ENCODE measurements at places on chromosomes 11 and 22.

GRCh38 chr11:117876059-117876340, 458 bp downstream of the FXYD6 start:
- no peak for DNase-seq

DNA sequence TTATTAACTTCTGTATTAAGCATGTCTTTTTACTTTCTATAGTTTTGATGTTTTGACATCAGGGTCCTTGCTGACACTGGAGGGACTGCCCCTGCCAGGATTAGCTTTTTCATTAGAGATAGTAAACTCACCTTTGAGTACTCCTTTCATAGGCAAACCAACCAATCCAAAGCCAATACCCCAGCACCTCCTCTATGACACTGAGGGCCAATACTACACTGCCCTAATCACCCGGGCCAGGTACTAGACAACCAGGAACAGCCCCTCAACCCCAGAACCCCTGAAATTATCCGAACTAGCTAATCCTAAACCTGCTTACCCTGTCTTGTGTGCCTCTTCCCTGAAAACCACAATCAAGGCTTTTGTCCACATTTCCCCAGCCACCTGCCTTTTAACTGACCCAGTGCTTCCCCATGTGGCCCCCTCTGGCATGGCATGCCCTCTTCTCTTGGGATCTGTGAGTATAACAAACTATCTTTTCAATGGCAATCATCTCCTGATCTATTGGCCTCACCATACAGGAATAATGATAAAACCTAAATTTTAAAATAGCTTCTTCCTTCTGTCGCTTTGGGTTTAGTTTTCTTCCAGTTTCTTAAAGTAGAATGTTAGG, 31.2 kb downstream of the RAB6A start:
- no peak for DNase-seq

DNA sequence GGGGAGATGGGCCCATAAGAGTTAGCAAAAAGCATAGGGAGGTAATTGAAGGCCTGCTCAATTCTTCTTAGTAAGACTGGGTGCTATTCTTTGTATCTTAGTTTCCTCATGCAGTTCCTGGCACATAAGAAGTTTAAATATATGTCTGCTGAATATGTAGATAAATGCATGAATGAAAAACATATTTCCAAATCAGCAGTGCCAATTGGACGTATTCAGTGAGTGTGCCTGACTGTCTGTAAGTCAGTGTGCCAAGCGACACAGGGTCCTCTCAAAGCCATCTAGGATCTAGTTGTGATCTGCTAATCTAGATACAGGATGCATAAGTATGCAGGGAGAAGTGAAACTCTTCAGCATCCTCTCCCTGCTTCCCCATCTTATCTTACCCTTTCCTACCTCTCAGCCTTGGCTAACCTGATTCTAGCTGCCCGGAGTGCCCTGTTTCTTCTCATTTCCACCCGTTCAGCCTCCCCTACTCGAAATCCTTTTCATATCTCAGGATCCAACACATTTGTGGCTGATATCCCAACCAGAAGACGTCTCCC, 91.1 kb upstream of the SORL1-AS1 start:
- DNase-seq: no peak

GRCh38 chr11:69361466-69361865, 67.5 kb downstream of the MYEOV start:
- DNase-seq: no peak

- no peak for DNase-seq
Measured at GRCh38 chr22:35616043-35616442, 1.1 kb downstream of the MB start.

GRCh38 chr11:117182551-117182935, 4.0 kb downstream of the SIDT2 start:
- no peak for DNase-seq

DNA sequence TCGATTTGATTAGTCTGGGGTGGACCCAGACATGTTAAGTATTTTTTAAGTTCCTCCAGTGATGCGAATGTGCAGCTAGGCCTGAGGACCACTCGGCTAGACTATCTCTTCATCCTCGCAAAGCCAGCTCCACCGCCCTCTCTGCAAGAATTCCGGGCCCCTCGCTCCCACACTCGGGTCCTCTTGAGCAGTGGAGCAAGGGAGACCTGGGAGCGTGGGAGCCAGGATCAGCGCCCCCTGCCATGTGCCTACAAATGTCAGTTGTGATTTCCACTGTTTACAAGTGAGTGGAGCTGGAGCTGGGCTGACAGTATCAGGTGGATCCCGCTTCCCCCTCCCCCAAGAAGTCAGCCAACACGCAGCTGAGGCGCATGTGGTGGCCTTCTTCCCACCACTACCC, 6.7 kb downstream of the B3GNT6 start:
- DNase-seq: no peak

GRCh38 chr11:134120921-134121526, 52.2 kb downstream of the JAM3 start:
- DNase-seq: no peak

- DNase-seq: no peak
Measured at GRCh38 chr22:37126882-37127281, 17.4 kb upstream of the TMPRSS6 start.

GRCh38 chr22:48534395-48534958, 1293.2 kb downstream of the BRD1 start:
- DNase-seq: no peak

GRCh38 chr22:36510966-36511881, 4.4 kb upstream of the FOXRED2 start:
- DNase-seq: no peak

GRCh38 chr11:132605825-132606570, 926.3 kb downstream of the OPCML start:
- no peak for DNase-seq

- DNase-seq: no peak
Measured at GRCh38 chr11:119932828-119933562, 204.0 kb upstream of the NECTIN1 start.

DNA sequence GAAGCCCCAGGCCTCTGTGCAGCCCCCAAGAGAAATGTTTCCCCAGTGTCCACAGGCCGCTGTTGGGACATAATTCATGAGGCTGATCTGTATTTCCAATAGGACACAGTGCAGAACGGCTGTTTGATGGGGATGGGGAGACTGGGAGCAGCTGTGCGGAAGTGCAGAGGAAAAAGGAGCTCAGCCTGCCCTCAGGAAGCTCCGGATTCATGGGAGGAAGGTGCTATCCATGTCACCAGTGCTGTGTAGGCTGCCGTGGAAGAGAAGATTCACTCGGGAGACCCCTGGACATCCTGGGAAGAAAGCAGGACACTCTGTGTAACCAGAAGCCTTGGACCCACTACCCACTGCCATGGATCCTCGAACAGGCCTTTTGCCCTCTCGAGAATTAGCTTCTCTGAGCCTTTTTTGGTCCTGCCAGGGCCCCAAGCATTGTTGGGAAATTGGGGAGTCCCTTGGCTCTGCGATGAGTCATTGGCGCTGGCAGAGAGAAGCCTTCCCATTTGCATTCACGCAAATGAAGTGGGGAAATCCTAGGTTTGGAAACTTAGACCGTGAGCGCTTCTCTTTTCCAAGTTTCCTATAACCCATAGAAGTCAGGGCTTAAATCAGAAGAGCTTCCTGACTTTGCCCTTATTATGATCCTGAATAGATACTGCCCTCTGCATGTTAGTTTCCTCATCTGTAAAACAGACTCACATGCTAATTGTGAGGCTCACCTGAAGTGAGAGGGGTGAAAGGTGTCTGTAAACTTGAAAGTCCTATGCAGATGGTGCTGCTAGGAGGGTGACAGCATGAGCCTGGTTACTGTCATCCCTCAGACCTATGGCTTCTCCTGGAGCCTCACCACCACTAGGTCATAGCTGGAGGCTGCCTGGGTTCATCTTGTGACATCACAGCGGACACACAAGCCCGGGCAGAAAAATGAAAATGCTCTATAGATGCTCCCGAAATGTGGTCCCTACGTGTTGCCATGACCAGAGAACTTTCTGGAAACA, 229.2 kb upstream of the B3GAT1 start:
- DNase-seq: no peak

- no peak for DNase-seq
Measured at GRCh38 chr11:19853920-19854319, 141.3 kb downstream of the NAV2 start.

GRCh38 chr22:42799061-42799460, 58.0 kb downstream of the ARFGAP3 start:
- no peak for DNase-seq

- DNase-seq: no peak
Measured at GRCh38 chr11:121460941-121461514, 8.3 kb upstream of the SORL1-AS1 start.

DNA sequence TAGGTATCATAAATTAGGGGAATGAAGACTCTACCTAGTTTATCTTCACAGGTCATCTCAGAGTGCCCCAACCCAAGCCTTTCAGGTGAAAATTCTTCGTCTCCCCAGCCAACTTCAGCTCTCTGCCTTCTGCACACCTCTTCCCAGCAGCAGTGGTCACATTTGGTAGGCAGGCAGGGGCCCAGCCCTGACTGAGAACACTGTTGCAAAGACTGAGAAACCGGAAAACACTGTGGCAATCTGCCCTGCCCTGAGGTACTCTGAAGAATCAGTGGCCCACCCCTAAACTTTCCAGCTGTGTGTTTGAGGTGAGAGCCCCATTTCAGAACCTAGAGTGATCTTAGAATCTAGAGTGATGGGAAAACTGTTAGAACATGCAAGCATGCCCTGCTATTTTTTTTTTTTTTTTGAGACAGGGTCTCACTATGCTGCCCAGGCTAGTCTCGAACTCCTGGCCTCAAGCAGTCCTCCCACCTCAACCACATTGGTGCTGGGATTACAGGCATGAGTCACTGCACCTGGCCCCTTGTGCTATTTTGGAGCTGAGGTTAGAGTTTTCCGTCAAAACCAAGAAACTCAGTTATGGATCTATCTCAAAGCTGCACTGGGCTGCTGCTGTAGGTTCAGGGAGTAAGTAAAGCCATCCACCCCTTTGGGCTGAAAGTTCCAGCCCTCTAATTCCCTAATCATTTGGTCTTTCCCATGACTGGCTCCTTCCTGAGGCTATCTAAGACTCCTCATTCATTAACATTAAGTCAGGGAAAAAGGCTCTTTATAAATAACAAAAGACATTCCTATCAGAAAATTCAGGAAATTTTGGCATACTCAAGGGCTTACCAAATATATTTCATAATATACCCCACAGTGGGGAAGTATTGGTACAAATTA, 1.7 kb upstream of the LDHA start:
- no peak for DNase-seq

- no peak for DNase-seq
Measured at GRCh38 chr11:26062660-26063059, 269.3 kb upstream of the ANO3 start.

- no peak for DNase-seq
Measured at GRCh38 chr11:17257196-17257595, 19.3 kb upstream of the NUCB2 start.

DNA sequence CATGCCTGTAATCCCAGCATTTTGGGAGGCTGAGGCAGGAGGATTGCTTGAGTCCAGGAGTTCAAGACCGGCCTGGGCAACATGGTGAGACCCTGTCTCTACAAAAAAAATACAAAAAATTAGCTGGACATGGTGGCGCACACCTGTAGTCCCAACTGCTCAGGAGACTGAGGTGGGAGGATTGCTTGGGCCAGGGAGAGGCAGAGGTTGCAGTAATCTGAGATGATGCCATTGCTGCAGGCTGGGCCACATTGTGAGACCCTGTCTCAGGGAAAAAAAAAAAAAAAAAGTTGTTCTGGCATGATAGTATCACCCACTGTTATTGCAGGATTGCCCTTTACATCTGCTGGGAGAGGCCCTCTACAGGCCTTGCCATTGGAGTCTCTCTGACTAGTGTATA, 18.4 kb downstream of the ATXN10 start:
- no peak for DNase-seq

GRCh38 chr11:86876716-86877234, 76.4 kb downstream of the PRSS23 start:
- DNase-seq: no peak

GRCh38 chr11:80441821-80442220, 1001.0 kb upstream of the TENM4 start:
- no peak for DNase-seq

All from cerebellar nuclear complex (tissue), 1 donor.